Mesothelial cell of epicardium (in vitro differentiated cells): ENCODE measurements at places on chromosomes 2 and 18. TPM values are rescaled to one million over a fixed set of nuclear protein-coding genes. Genes with fewer than 3 reads are reported as not detected.

Gene MC2R
- not detected in 3 replicates for total RNA-seq

DNA sequence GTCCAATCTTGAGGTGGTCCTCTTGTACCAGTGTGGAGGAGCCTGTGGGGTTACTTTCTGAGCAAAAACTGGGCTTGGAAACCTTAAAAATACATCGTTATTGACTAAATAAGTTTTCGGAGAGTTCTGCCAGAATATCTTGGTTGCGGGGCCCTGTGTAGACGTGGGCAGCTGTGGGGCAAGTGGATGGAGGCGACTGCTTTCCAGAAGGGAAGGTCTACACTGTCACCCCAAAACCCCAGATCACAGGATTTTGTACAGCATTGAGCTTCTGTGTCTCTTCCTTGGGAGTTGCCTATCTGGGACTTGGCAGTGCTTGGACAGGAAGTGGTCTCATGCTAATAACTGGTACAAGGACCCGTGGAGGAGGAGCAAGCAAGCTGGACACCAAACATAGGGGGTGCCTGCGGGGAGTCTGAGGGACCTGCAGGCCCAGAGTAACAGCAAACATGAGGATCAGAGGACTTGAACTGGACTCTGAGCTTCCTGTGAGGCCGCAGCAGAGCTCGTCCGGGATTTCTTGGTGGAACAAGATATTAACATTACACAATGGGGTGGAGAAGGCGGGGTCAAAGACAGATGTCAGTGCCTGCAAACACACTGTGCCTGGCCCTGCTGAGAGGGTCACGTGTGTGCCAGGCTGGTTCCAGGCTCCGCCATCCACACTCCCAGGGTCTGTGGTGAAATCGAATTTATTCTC, 48.0 kb upstream of the CTLA4 start:
- H3K4me3 ChIP-seq, result no peak overlapping the region
- H3K4me1 ChIP-seq, result peaks cover 6% of the 10 kb centered on the region
- no peak for DNase-seq
- H3K27ac ChIP-seq, result no peak overlapping the region
- peaks cover 48% of the 10 kb centered on the region for H3K27me3 ChIP-seq

DNA sequence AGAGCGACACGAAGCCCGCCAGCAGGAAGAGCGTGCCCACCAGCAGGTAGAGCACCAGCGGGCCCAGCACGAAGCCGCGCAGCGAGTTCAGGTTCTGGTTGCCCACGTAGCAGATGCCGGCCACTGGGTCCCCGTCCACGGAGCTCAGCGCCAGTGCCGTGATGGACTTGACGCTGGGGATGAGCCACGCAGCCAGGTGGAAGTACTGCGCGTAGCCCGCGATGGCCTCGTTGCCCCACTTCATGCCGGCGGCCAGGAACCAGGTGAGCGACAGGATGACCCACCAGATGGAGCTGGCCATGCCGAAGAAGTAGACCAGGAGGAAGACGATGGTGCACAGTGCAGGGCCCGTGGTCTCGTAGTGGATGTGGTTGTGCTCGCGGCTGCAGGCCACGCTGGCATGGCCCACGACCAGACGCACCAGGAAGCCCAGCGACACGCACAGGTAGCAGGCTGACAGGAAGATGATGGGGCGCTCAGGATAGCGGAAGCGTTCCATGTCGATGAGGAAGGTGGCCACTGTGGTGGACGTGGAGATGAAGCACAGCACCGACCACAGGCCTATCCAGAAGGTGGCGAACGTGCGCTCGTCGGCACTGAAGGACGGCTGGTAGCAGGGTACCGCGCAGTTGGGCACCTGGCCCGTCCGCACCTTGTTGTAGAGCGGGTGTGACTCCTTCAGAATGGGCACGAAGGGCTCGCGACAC, 2.1 kb downstream of the FZD5 start:
- peaks cover 57% of the 10 kb centered on the region for H3K27me3 ChIP-seq
- peaks cover 28% of the 10 kb centered on the region for H3K4me1 ChIP-seq
- no peak for DNase-seq
- no peaks in the 10 kb centered on the region for H3K36me3 ChIP-seq

DNA sequence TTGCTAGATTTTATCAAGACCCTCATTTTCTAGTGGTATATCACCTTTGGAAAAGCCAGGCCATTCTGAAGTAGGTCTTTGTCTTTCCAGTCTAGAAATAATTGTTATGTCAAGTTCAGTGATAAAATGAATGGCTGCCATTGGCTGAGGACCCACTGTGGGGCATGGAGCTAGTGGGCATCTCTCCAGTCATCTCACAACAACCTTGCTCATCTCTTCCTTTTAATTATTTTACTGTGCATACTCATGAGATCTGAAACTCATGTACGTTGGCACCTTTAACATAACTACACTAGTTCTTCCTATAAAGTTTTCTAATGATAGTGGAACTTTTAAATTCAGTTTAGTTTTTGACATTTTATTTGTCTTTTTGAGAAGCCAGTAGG, 240.9 kb downstream of the SLC8A1 start:
- no peak overlapping the region for H3K4me3 ChIP-seq
- peaks cover 3% of the 10 kb centered on the region for H3K4me1 ChIP-seq
- DNase-seq, result no peak

GRCh38 chr18:9401176-9401575, 66.6 kb downstream of the TWSG1 start:
- H3K4me3 ChIP-seq, result no peak overlapping the region
- H3K27ac ChIP-seq, result peak overlapping the region; percentile 39
- DNase-seq, result no peak
- no peaks in the 10 kb centered on the region for H3K27me3 ChIP-seq
- H3K4me1 ChIP-seq, result peaks cover 5% of the 10 kb centered on the region
- peaks cover 19% of the 10 kb centered on the region for H3K36me3 ChIP-seq

- no peak overlapping the region for H3K4me3 ChIP-seq
- no peak overlapping the region for H3K27ac ChIP-seq
These were observed 132.4 kb downstream of the PXDN start for GRCh38 chr2:1611886-1612285.

- no peak overlapping the region for H3K4me3 ChIP-seq
- H3K36me3 ChIP-seq, result no peaks in the 10 kb centered on the region
- no peak overlapping the region for H3K27ac ChIP-seq
These were observed 725.2 kb downstream of the CPS1 start for GRCh38 chr2:211281430-211282073.

GRCh38 chr2:231530099-231531011, at the start of gene NMUR1:
Gene NMUR1 (minus strand): TSS chr2:231530445. CDS start chr2:231530361, 84 bp downstream.
- peak; percentile 47 for DNase-seq
- H3K4me3 ChIP-seq, result peak within 1 kb of the TSS; percentile 34
- H3K27me3 ChIP-seq, result peaks cover 33% of the 10 kb centered on the region
- no peak within 1 kb of the TSS for H3K27ac ChIP-seq

Gene CDH20
- 0.63 to 0.93 TPM (median 0.89 TPM) in 3 replicates for total RNA-seq

- H3K36me3 ChIP-seq, result peaks cover 42% of the 10 kb centered on the region
- no peaks in the 10 kb centered on the region for H3K4me1 ChIP-seq
- H3K27ac ChIP-seq, result no peak overlapping the region
- DNase-seq, result no peak
- no peaks in the 10 kb centered on the region for H3K27me3 ChIP-seq
These were observed 31.3 kb downstream of the LANCL1 start for GRCh38 chr2:210445116-210445707.

DNA sequence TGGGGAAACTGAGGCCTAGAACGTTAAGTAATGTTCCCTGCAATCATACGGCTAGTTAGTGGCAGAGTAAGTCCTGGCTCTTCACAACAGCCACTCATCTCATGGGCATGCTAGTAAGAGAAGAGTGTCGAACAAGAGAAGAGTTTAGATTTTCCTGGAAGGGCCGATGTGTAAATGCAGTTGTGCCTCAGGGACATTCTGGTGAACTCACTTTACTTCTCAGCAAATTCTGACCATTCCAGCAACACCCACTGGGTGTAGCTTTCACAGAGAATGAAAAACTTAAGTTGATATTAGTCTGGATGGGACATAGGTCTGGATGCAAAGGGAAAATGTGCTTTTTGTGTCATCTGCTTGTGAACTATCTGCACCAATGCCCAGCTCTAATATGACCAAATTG, 23.5 kb downstream of the MRPL44 start:
- H3K27me3 ChIP-seq, result peaks cover under 1% of the 10 kb centered on the region
- no peaks in the 10 kb centered on the region for H3K36me3 ChIP-seq
- H3K4me1 ChIP-seq, result no peaks in the 10 kb centered on the region
- no peak overlapping the region for H3K27ac ChIP-seq

- H3K27ac ChIP-seq, result no peak overlapping the region
- H3K4me3 ChIP-seq, result no peak overlapping the region
These were observed 14.4 kb upstream of the MYO5B start for GRCh38 chr18:50209311-50209710.

- no peak for DNase-seq
- no peaks in the 10 kb centered on the region for H3K27me3 ChIP-seq
- no peak overlapping the region for H3K27ac ChIP-seq
- no peak overlapping the region for H3K4me3 ChIP-seq
These were observed 454.4 kb upstream of the MEIS1 start for GRCh38 chr2:65980531-65980930.

DNA sequence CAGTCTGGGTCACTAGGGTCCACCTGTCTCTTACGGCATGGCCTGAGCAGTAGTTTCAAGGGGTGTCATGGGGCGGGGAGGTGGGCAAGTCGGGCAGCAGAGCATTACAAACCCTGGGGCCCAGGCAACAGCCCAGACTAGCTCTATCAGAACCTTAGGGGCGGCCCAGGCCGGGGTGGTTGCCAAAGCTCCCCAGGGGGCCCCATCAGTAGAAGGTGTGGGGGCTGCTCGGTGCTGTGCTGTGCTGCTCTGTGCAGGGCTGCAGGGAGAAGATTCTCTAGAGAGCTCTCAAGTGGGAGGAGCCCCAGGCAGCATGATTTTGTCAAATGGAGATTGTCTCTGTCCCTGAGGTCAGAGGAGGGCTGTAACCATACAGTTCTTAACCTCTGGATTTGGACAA, 36.4 kb upstream of the SLC14A1 start:
- peak overlapping the region; percentile 26 for H3K27ac ChIP-seq
- H3K4me1 ChIP-seq, result peaks cover 19% of the 10 kb centered on the region
- no peak for DNase-seq
- H3K4me3 ChIP-seq, result no peak overlapping the region

- H3K36me3 ChIP-seq, result no peaks in the 10 kb centered on the region
- no peak overlapping the region for H3K27ac ChIP-seq
- DNase-seq, result no peak
- H3K4me1 ChIP-seq, result peaks cover 15% of the 10 kb centered on the region
- H3K27me3 ChIP-seq, result peaks cover 3% of the 10 kb centered on the region
- H3K4me3 ChIP-seq, result no peak overlapping the region
These were observed 3.0 kb upstream of the CPS1 start for GRCh38 chr2:210553373-210553772.

DNA sequence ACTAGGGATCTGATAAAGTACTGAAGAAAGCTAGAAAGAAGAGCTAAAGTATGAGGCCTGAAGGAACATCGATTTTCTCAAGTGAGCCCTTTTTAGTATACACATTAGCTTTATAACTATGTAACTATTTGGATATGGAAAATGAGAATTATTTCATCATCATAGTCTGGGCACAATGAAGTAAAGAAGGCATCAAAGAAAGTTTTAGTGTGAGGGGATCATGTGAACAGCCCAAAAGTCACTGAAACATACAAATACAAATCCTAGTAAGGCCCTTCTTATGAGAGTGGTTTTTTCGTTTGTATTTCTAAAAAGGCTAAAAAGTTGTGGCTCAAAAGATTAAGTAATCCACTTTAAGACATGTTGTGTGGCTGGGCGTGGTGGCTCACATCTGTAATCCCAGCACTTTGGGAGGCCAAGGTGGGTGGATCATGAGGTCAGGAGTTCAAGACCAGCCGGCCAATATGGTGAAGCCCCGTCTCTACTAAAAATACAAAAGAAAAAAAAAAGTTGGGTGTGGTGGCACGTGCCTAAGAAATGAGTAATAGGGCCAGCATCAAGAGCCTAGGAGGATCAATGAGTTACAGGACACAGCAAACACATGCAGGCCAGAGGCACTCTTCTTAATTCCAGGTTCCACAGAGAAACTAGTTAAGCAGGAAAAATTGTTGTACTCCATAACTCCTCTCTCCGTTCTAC, 61.9 kb downstream of the PUM2 start:
- no peak overlapping the region for H3K27ac ChIP-seq
- H3K36me3 ChIP-seq, result peaks cover 5% of the 10 kb centered on the region
- peaks cover 5% of the 10 kb centered on the region for H3K4me1 ChIP-seq
- no peaks in the 10 kb centered on the region for H3K27me3 ChIP-seq
- no peak overlapping the region for H3K4me3 ChIP-seq
- no peak for DNase-seq

Gene KLHL14
- 0.04 to 0.11 TPM (median 0.09 TPM) in 3 replicates for total RNA-seq

GRCh38 chr2:62415019-62415431, 91.0 kb downstream of the TMEM17 start:
- H3K36me3 ChIP-seq, result peaks cover 3% of the 10 kb centered on the region
- H3K4me3 ChIP-seq, result no peak overlapping the region
- H3K27me3 ChIP-seq, result no peaks in the 10 kb centered on the region
- DNase-seq, result no peak
- peaks cover 22% of the 10 kb centered on the region for H3K4me1 ChIP-seq

DNA sequence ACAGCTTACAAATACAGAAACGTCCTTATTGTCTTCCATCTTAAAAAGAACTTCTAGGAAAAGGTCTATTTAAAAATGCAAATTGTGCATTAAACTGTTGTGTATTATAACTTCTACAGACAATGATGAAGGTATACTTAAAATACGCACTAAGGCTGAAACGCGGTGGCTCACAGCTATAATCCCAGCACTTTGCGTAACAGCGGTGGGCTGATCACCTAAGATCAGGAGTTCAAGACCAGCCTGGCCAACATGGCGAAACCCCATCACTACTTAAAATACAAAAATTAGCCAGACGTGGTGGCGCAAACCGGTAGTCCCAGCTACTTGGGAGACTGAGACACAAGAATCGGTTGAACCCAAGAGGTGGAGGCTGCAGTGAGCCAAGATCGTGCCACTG, 4.9 kb downstream of the CUL3 start:
- no peak overlapping the region for H3K27ac ChIP-seq
- no peak overlapping the region for H3K4me3 ChIP-seq
- H3K36me3 ChIP-seq, result no peaks in the 10 kb centered on the region
- DNase-seq, result no peak
- no peaks in the 10 kb centered on the region for H3K27me3 ChIP-seq
- peaks cover 53% of the 10 kb centered on the region for H3K4me1 ChIP-seq

- no peaks in the 10 kb centered on the region for H3K36me3 ChIP-seq
- peaks cover 16% of the 10 kb centered on the region for H3K27me3 ChIP-seq
- no peak for DNase-seq
These were observed 22.5 kb downstream of the SH3RF3 start for GRCh38 chr2:109151519-109151918.

Gene LIPG
- total RNA-seq, result 22.3 to 26.0 TPM (median 25.7 TPM) in 3 replicates

Gene SLC35F5
- 57.5 to 64.4 TPM (median 58.9 TPM) in 3 replicates for total RNA-seq

Gene EHD3
- 12.7 to 13.2 TPM (median 12.9 TPM) in 3 replicates for total RNA-seq
